ENCODE measurements at places on chromosomes 3 and 15.

DNA sequence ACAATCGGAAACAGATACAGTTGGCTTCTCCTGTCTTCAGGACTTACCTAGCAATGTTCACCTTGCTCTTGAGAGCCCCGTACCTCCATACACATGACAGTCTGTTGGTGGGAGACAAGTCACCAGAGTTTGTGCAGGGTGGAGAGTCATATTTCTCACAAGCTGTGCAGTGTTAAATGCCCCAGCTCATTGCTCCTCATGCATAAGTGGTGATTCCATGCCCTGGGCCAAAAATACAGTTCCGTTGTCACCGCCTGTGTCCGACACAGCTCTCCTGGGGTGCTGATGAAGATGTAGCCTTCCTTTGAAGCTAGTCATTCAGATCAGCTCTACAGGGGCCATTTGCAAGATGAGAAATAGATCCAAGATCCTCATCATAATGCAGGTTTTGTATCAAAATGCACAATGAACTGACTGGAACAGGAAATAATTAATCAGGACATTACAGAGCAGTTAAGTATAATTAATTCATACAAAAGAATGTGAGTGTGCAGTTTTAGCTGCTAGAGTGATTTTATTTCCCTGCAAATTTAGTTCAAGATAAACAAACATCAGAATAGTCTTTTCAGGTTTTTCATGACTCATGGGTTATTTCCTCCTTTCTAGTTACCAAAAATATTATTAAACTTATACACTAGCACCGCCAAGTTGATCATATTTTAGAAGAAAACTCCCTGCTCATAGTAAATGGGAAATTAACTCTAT is 66.5 kb downstream of the CD47 start:
- no peak for DNase-seq

DNA sequence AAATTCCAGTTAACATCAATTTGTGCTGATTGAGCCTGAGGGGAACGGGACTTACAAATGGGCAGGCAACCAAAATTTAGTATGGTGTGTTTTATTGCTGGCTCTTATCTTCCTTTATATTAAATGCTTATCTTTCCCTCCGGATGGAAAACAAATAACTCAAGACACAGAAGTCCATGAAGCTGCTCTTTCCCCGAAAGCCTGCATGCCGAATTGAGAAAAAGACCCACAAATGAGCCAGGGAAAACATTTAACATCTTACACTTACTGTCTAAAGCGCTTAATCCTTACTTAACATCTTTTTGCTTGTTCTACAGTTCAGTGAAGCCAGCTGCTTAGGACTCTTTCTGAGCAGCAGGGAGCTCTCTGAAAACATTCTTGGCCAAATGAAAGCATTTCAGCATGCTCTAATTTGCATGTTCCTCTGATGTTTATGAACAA is 49.5 kb downstream of the HEG1 start:
- DNase-seq: no peak

DNA sequence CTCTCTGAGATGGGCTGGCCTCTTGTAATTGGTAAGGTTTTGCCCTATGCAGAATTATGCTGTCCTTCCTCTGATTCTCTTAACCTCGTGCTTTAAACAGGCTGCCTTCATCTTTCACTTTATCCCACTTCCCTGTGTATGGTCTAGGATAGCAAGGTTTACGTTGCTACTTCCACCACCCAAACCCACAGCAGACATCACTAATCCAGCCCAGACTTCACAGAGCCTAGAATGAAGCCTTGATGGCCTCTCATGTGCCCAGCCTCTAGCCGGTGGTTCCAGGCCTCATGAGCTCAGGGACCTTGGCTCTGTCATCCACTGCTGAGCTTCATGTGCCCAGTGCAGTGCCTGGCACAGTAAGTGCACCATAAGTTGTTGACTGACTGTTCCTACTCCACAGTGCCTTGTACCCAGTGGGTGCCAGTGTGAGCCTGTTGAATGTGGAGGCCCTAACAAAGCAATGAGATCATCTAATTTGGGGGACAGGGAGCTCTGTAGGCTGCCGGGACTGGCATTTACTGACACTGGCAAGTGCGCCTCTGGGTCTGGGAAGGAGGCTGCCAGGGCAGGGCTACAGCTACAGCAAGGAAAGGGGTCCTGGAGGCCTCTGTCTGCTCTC is 12.5 kb downstream of the SLC6A6 start:
- no peak for DNase-seq

DNA sequence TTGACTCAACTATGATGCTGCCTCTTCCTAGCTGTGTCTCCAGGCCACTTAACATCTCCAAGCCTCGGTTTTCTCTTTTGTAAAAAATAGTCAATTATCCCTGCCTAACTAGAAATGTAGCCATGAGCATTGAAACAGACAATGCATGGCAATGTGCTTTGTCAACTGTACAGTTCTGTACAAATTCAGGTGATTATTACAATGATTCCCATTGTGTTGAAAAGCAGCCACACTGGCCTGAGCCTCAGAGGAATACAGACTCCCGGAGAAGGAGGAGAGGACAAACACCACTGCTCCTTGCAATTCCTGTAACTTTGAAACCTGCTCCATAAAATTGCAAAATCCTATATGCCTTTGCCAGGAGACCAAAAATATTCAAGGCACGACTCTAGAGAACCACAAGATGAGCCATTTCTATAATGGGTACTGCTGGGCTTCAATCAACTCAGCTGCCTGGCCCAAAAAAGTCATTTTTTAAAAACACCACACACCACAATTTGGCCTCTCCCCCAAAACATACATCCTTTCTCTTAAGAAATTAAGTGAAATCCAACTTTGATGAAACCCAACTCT is 28.6 kb downstream of the DAPK2 start:
- DNase-seq: no peak

GRCh38 chr3:49469037-49469935 is 781 bp upstream of the DAG1 start:
- no peak for DNase-seq

Measured in Panc1 (cell line).